ENCODE measurements at places on chromosomes 5 and 9.

DNA sequence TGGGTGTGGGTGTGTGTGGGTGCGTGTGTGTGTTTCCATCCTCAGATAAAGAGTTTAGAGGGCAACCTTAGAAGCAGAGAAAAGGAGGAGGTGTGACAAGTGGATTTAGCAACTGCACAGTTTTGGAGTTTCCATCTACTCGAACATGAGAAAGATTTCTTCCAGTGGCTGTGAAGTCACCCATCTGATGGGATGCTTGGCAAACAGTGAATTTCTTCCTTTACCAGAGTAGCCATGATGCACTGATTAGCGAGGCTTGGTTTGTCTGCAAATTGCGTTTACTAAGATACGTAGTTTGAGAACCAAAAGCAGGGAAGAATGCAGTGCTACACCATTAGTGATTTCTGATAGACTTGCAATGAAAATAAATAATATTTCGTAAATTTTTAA lies 791 bp upstream of the STARD4 start:
- DNase-seq = peak; percentile 65

GRCh38 chr5:149380466-149381121 lies 1.5 kb upstream of the IL17B start:
- no peak for DNase-seq

DNA sequence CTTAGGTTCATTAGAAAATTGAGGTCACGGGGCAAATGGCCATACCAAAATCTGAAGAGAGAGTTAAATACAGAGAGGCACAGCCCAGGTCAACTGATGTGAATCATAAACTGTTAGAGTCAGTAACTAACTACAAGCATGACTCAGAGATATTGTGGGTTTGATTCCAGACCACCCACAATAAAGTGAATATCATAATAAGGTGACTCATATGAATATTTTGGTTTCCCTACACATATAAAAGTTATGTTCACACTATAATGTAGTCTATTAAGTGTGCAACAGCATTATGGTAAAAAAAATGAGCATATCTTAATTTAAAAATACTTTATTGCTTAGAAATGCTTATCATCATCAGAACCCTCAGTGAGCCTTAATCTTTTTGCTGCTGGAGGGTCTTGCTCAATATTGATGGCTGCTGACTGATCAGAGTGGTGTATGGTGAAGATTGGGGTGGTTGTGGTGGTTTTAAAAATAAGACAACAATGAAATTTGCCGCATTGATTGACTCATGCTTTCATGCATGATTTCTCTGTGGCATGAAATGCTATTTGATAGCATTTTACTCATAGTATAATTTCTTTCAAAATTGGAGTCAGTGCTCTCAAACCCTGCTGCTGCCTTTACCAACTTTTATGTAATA lies 53.1 kb upstream of the EDIL3 start:
- DNase-seq = no peak

DNA sequence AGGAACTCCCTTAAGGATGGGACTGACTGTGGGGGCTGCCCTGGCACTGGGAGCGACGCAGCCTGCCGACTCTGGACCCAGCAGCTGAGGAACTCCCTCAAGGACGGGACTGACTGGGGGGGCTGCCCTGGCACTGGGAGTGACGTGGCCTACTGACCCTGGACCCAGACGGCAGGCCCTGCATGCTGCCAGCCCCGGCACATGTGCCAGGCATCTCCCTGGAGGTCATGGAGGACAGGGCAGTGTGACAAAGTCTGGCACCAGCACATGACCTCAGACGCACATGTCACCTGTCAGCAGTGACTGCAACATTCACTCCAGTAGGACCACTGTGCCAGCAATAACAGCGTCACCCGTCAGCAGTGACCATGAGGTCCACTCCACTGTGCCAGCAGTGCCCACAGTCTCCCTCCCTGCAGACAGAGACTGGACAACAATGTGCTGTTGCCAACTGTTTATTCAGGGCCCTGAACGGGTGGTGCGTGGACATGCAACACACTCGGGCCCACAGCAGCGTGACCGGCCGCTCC lies 4.5 kb downstream of the FBXW5 start:
- DNase-seq = no peak

DNA sequence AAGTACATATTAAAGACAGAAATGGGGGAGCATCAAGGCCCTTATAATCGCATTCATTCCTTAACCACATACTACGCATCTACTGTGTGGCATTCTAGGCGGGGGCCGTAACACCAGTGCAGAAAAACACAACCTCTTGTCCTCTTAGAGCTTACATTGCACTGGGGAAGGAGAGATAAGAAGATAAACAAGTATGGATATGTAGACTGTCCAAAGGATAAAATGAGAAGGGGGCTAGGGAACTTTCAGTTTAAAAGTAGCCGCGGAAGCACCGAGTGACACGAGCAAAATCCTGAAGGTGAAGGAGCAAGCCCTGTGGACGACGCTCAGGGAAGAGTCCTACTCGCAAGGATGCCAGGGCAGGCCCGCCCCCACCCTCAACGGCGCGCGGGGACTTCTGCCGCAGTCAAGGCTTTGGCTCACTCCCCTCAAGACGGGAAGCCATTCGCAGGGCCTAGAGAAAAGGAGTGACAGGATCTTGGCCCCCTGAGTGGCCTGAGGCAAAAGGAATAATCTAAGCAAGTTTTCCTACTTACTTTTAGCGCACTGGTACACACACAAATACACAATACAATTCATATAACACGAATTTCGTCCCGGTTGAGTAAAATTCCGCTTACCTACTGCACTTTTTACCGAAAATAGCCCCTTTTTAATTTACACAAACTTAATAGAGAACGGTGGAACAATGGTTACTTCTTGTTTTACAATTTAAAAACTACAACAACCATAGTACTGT lies 1.3 kb upstream of the NIPBL start:
- peak; percentile 16 for DNase-seq

DNA sequence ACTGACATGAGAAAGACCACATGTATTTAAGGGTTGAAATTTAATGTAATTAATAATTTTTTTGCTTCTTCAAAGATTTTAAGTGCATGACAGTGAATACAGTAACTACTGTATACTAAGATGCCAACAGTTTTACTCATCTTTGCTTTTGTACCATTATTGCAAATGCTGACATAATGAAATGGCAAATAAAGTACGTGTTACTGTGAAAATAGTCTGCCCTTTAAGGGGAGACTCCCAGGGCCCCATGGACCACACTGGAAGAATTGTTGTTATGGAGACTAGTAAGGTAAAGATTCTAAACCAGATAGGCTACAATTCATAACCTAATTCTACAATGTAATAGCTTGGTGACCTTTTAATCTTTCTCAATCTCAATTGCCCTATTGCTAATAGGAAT lies 84.7 kb downstream of the NR3C1 start:
- DNase-seq = no peak

DNA sequence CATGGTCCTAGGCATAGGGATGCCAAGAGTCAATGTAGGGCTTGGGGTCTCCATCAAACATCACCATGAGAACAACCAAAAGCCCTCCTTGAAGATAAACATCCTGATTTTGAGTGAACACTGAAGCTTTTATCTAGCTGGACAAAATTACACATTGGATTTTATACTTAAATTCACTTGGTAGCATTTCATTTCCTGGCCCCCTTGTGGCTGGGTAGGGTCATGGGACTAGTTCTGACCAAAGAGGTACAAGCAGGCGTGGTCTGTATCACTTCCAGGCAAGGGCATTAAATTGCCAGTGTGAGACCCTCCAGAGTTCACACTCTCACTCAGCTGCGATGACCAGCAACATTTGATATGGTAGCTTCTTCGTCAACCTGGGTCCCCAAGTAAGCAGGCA lies 320.3 kb downstream of the ACTL7B start:
- DNase-seq = no peak

DNA sequence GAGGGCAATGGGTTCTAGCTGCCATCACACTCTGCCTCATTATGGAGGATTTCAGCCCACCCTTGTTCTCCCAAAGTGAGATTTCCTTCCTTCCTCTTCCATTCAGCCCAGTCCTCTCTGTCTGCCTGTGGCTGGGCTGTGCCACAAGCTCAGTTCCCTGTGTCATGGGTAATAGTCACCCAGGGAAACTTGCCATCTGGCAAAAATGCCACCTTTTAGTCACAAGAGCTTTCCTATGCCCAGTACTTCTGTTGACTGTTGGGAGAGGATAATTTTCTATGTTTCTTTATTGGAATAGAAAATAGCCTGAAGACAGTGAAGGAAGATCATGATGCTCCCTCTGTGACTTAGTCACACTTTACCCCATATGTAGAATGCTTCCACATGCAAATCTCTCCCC lies 71.4 kb downstream of the TLR4 start:
- DNase-seq = no peak

- DNase-seq = no peak
Measured at GRCh38 chr9:121593066-121593465, 58.4 kb upstream of the DAB2IP start.

GRCh38 chr5:57082441-57083067 lies 91.3 kb upstream of the GPBP1 start:
- DNase-seq = no peak

DNA sequence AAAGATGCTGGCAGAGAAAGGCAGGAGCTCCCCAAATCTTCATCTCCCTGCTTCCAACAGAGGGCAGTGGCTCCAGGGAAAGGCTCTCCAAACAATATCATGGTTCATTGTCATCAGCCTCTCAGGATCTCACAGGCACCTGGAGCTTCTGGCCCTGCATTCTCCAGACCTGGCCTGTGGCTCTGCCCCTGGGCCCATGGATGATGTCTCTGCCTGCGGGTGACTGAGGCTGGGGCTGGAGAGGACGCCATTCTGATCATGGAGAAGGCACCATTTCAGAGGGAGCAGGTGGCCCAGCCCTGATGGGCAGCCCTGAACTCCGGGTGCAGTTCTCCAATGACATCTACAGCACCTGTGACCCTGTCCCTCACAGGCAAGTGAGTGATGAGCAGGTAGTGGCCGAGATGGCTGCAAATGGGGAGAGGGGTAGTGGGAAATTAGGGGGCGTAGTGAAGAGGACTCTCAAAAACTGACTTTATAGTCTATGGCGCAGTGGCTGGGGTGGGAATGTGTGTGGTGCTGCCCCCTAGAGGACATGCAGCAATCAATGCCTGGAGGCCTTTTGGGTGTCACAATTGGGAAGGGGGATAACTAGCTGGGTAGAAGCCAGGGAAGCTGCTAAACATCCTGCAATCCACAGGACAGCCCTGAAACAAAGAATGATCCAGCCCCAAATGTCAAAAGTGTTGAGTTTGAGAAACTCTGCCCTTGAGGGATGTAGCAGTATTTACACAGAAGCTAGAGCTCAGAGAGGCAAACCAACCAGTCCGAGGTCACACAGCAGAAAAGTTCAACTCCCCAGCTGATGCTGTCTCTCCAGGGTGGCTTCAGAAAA lies 3.2 kb downstream of the SH3PXD2B start:
- no peak for DNase-seq

GRCh38 chr5:151051066-151051930 lies 29.5 kb downstream of the TNIP1 start:
- DNase-seq = peak; percentile 50

- DNase-seq = no peak
Measured at GRCh38 chr9:84170521-84171141, 169.9 kb downstream of the SLC28A3 start.

GRCh38 chr5:133877351-133878235 lies 90.8 kb downstream of the C5orf15 start:
- no peak for DNase-seq

GRCh38 chr9:93898026-93898425 lies 57.1 kb downstream of the BARX1 start:
- no peak for DNase-seq

DNA sequence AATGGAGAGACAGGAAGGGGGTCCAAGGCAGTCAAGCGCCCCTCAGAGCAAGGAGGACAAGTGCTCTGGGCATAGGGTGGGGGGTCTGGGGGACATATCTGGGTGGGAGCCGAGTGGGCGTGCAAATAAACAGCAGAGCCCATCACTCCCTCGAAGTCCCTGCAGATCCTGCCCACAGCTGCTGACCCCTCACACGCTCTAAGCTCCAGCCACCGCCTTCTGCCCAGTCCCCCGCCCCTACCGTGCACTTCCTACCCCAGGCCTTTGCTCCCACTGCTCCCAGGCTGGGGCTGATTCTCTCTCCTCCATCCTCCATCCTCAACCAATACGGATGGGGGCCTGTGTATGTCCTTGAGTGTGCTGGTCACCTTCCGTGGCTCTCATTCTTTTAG lies 16.9 kb upstream of the ALDH1B1 start:
- no peak for DNase-seq

GRCh38 chr5:117486879-117487391 lies 912.3 kb upstream of the SEMA6A start:
- no peak for DNase-seq

DNA sequence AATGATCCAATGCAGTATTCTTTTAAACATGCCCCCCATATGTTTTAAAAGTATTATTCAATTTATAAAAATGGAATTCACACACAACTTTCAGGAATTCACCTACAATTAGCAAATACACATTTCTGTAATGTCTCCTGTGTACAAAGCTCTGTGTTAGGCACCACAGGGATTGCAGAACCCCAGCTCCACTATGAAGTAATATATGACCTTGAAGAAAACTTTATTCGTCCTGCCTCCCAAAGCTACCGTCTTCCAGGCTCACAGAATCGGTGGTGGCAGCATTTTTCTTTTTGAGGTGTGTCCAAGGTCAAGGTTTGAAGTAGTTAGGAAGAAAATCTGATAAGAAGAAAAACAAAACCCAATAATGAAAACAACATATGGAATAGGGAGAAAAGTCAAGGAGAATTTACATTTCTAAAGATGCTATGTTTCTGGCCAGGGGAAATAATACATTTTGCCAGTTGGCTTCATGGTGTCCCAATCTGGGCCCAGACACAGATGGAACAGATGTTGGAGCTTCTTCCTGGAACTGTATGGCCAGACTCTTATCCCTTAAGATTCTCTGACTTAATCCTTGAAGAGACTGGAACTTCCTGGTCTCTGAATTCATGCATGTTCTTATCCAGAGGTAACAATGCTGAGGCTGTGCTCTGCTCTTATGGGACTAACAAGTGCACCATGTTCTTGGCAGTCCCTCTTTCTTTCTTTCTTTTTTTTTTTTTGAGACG lies 22.0 kb upstream of the LVRN start:
- DNase-seq = no peak

- no peak for DNase-seq
Measured at GRCh38 chr5:139138809-139139208, 59.4 kb downstream of the SIL1 start.

GRCh38 chr9:95413793-95414192 lies 96.3 kb upstream of the FANCC start:
- no peak for DNase-seq

DNA sequence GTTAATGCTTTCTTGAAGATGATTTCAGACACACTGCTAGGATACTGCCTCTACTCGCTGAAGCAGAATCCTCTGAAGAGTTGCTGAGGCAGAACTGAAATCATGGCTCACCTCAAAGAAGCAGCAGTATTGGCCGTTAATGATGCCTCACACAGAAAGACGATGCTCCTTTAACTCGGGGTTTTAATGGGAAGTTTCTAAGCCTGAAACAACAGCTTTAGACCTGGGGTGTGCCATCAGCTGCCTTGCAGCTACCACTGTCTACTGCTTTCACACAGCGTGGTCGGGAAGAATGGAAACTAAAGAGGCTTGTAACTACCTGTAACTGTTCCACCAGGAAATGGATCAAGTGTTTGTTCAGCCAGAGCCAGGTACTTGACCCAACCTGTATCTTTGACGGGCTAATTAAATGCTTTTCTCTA lies at the start of gene CTXN3:
TSS of gene CTXN3 (plus strand) at position 65 of the 422 bp plus-strand sequence. CDS start 8,440 bp downstream, outside the sequence.
- no peak for DNase-seq
